COR-L47 (cell line): ENCODE measurements at places on chromosomes 5 and 9.

GRCh38 chr9:123389070-123389469 lies 33.1 kb downstream of the CRB2 start:
- no peak for DNase-seq

- DNase-seq = peak; percentile 69
Observed at GRCh38 chr9:95127249-95128176, 190.0 kb downstream of the FANCC start.

GRCh38 chr5:88808153-88808552 lies 74.8 kb downstream of the MEF2C start:
- no peak for DNase-seq

GRCh38 chr9:87613265-87614111 lies 112.4 kb upstream of the CTSL start:
- DNase-seq = no peak

- peak; percentile 77 for DNase-seq
Observed at GRCh38 chr9:127589955-127590370, 22.1 kb upstream of the STXBP1 start.

DNA sequence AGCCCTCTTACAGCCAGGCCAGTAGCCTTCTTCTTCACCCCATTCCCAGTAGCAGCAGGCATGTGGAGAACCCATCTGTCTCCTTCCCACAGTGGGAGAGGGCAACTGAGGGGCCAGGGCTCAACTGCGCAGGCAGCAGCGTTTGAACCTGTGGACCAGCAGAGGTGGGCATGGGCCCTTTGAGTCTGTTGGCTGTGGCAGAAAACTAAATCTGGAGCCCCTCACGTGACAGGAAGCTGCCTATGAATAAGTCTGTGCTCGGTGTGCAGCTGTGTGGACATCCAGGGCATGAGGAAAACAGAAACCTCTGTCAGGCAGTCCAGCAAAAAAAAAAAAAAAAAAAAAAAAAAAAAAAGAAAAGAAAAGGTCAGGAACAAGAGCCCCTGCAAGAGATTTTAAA lies 189.2 kb upstream of the NR3C1 start:
- DNase-seq = no peak

DNA sequence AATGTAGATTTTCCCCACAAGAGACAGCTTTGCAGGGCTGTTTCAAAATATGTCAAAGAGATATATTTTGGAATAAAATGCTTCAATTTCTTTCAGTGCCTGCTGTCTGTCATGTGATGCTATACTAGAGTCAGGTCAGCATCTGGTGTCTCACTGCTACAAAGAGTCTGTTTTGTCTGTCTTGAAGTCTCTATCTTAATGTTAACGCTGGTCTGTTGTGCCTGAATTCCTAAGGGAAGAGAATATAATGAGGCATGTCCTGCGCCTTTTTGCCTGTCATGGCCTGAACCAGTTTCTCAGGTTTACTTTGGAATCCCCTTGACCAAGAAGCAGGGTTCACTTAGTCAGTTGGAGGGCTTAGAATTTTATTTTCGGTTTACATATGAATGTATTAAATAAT lies 176.4 kb downstream of the PDZD2 start:
- no peak for DNase-seq

DNA sequence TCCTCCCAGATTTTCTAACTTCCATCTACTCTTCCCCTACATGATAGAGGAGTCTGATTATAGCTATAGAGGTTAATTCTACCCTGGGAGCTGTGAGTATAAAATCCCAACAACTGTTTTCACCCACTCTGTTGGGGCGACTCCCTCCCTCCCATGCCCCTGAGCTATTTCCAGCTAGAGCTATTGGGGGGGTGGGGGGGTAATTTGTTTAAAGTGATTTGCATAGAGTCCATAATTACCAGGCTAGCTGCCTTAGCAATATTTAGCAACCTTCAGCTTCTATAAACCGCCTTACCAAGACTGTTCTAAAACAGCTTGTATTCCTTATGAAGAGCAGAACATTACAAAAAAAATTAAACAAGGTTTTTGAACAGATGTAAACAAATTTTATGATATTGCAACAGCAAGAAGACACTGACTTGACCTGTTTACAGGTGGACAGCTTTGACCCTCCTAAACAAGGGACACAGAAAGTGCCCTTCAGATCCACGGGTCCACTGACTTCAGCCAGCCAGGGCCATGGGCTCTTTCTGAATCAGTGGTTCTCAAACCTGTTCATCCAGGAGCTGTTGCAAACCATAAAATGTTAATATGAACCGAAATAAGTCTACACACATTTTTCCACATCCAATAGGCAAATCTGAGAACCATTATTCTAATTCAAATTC lies 98.2 kb downstream of the OTULIN start:
- DNase-seq = no peak

DNA sequence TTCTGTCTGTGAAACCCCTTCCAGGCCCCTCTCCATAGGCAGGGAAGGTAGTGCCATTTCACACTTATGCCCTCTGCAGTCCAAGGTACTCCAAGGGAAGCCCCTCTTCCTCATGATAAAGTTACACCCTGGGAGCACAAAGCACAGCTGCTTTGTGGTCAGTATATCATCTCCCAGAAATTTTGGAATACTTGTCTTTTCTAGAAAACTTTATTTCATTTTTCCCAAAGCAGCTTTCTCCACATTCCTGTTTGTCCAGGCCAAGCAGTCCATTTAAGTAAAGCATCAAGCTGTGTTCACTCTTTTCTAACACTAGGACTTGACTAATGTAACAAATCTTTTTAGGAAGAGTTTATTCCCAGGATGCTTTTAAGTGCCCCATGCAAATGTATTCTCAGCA lies 371.8 kb upstream of the RGMB start:
- DNase-seq = no peak

GRCh38 chr5:15487228-15487627 lies 12.8 kb upstream of the FBXL7 start:
- no peak for DNase-seq

DNA sequence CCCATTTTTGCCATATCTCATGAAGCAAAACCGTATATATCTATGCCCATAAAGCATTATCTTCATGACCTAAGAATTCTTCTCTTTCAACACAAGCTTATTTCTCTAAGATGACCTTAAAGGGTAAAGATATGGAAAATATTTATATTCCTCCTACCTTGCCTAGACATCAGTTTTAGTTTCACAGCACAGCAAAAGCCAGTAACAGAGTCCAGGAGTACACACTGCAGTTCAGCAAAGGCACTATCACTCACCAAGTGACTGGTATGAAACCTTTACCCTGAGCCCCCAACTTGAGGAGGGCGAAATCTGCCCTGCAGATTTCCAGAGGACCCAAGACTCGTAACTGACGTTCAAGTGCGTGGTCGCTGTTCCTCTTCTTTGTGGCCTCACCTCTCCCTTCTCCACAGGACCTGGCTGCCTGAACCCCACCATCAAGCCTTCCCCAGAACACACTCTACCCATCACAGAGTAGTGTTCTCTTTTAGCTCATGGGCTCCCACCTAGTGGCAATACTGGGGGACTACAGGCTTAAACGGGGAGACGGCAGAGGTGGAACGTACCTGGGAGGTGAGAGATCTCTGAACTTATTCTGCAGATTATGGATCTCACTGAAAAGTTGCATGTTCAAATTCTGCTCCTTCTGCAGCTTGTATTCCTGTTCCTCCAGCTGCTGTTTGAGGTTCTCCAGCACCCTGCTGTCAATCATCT lies 141.0 kb downstream of the CDK5RAP2 start:
- DNase-seq = peak; percentile 16

- no peak for DNase-seq
Observed at GRCh38 chr9:82149501-82149946, 161.0 kb downstream of the SPATA31D1 start.

GRCh38 chr5:153699035-153699434 lies 208.6 kb downstream of the GRIA1 start:
- DNase-seq = no peak

- no peak for DNase-seq
Observed at GRCh38 chr5:119339965-119340364, 15.9 kb upstream of the TNFAIP8 start.

DNA sequence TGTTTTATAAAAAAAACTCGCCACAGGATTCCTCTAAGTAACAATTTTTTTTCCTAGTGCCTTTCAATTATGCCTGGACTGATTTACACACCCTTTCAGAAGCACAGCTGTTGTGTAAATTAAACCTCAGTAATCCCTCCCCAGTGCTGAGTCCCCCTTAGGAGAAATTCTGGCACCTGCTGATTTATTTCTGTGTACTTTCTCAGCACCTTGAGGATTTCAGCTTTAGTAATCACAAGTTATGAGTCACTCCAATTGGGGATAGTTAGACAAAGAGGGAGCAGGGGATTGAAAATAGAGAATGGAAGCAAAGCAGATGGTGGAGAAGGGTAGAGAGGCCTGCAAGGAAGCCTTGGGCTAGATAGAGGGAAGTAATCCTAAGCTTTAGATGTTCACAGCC lies 171.7 kb downstream of the TTLL11 start:
- DNase-seq = no peak

DNA sequence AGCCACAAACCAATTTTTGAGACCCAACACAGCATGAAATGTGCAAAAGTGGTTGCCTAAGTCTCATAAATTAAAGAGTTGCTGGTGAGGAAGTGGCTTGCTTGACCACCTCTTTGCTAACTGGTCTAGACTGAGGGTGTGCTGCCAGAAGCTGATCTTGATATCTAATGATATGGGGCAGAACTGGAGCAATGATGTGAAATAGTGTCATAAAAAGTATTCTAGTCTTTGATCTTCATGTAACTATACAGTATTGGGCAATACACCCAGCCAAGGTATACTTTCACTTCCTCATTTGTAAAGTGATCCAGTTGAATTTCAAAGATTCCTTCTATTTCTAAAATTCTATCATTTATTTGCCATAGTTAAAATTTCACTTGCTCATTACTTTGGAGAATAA lies 5.9 kb upstream of the YTHDC2 start:
- no peak for DNase-seq

GRCh38 chr9:114412048-114412683 lies 24.4 kb upstream of the AKNA start:
- DNase-seq = no peak

- no peak for DNase-seq
Observed at GRCh38 chr9:4814913-4815312, 22.2 kb downstream of the RCL1 start.

- no peak for DNase-seq
Observed at GRCh38 chr5:113969901-113970300, 392.0 kb upstream of the KCNN2 start.

DNA sequence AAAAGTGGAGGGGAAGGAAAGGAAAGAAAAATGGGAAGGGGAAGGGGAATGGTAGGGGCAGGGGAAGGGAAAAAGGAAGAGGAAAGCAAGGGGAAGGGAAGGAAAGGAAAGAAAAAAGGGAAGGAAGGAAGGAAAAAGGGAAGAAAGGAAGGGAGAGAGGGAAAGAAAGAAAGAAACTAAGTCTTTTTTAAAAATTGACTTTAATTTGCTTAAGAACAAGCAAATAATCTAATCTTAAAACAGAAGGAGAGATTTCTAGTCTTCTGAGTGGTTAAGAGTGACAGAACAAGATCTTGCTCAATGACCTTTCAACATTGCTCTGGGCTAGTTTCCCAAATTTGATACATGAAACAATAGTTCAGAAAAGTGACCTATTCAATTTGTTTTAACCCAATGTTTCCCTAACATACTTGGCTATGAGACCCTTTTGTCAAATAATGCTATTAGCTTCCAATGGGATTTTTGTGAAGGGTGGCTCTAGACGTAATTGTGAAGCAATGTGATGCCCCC lies 33.4 kb upstream of the GLIS3 start:
- no peak for DNase-seq

DNA sequence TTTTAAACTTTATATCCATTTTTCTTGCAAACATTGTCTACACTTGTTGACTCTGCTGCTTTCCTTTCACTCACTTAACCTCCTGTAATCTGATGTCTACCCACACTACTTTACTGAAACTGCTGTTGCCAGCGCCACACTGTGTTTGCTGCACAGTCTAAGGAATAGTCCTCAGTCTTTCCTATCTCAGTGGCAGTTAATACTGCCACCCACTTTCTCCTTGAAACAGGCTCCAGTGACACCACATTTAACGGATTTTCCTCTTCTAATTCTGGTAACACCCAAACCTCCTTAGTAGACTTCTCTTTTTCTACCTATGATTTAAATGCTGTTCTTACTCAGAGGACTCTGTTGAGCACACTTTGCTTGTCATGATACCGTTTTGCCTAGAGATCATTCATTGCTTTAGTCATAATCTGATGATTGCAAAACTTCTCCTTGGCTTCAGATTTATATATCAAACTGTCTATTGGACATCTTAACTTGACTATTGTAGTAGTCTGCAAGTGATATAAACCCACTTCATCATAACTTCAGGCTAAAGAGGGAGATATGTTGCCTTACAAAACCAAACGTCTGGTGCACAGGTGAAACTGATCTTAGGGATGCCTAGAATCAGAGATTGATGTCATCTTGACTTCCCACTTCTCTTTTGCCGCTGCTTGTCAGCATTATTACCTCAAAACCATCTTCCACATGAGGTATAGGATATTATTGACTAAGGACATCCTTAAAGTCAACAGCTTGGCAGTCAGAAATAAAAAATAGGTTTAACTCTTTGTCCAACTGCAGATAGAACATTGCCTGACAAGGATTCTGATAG lies 94.1 kb downstream of the CDC42SE2 start:
- DNase-seq = no peak

DNA sequence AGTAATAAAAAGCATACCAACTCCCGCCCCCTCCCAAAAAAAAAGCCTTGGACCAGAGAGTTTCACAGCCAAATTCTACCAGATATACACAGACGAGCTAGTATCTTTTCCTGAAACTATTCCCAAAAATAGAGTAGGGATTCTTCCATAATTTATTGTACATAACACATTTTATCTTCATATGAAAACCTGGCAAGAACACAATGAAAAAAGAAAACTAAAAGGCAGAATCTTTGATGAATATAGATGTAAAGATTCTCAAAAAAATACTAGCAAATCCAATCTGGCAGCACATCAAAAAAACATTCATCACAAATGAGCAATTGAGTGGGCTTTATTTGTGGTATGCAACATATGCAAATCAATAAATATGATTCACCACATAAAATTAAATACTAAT lies 798.8 kb downstream of the CDH18 start:
- DNase-seq = no peak

GRCh38 chr5:31846934-31847333 lies 208.0 kb downstream of the PDZD2 start:
- no peak for DNase-seq

DNA sequence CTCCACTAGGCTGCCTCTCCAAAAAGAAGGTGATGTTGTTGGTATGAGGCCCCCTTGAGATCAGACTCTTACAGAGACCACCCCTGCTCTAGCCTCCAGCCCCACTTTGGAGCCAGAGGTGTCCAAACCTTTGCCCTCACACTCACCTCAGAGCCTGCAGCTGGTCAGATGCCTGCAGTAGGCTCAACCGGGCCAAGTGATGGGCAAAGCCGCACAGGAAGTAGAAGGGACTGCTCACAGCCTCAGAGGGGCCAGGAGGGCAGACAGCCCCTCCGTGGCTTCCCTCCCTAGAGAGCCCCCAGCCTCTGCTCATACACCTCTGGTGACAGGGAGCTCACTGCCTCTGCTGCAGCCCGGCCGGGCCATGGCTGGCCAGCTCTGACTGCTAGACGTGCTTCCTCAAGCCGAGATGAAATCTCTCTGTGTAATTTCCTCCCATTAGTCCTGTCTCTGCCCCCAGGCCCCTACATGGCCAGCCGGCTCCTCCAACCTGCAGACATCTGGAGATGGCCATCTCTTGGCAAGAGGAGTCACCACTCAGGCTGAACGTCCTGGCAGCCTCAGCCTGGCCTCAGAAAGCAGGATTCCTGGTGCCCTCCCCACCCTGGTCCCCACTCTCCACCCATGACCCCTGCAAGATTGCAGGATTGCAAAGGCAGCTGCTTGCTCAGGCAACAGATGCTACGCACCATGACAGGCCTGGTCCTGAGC lies 7.3 kb upstream of the TCF7 start:
- DNase-seq = no peak

GRCh38 chr5:88829775-88830174 lies 53.2 kb downstream of the MEF2C start:
- DNase-seq = no peak
